ENCODE measurements at places on chromosomes 12 and 14.
A peak's percentile ranks its signal among the peaks of the same experiment; 100 is the strongest.

- no peak for DNase-seq
Observed at GRCh38 chr14:31568161-31568560, 7.0 kb downstream of the NUBPL start.

- DNase-seq, result no peak
Observed at GRCh38 chr12:33486058-33486457, 46.4 kb upstream of the SYT10 start.

DNA sequence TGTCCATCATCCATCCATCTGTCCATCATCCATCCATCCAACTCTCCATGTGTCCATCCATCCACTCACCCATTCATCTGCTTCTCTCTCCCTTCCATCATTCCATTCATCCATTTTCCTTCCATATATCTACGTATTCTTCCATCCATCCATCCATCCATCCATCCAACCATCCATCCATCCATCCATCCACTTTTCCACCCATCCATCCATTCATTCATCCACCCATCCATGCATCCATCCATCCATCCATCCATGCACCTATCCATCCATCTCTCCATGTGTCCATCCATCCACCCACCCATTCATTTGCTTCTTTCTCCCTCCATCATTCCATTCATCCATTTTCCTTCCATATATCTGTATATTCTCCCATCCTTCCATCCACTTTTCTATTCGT, 214.0 kb upstream of the RTL1 start:
- DNase-seq, result no peak

GRCh38 chr14:93911975-93912615, 15.0 kb upstream of the FAM181A start:
- DNase-seq, result no peak

GRCh38 chr14:36057452-36058116, 118.9 kb downstream of the PTCSC3 start:
- DNase-seq, result no peak

- DNase-seq, result no peak
Observed at GRCh38 chr12:9951026-9951675, 19.0 kb upstream of the CLEC2A start.

- DNase-seq, result no peak
Observed at GRCh38 chr12:24360907-24361306, 411.4 kb upstream of the SOX5 start.

DNA sequence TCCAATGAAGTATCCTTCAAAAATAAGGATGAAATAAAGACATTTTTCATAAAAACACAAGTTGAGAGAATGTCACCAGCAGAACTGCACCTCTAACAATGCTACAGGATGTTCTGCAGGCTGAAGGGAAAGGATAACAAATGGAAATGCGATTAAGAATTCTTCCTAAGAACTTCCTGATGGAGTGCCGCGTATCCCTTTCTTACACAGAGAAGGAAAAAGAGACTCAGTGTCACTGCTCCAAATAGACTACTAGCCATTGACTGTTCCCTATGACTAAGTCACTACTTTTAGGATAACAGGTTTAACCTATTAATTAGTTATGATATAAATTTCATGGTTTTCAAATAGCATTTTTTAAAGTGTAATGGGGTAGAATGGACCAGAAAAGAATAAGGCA, 3.2 kb downstream of the ANO2 start:
- no peak for DNase-seq

DNA sequence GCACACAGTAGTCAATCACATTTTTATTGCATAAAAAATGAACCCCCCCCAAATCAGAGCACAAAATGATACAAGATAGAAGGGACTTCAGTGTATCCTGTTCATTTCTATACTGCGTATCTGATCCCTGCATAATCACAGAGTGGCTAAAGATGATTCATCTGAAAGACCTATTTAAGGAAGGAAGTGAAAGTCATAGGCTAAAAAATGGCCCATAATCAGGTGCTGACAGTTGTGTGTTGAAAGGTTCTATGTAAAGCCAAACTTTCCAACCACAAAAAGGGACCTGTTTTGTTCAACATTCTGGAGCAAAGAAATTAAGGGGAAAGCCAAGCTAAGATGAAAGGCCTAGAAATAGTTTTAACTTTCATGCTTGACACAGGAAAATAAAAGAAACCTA, 147.8 kb upstream of the ATP2B1 start:
- DNase-seq, result no peak

DNA sequence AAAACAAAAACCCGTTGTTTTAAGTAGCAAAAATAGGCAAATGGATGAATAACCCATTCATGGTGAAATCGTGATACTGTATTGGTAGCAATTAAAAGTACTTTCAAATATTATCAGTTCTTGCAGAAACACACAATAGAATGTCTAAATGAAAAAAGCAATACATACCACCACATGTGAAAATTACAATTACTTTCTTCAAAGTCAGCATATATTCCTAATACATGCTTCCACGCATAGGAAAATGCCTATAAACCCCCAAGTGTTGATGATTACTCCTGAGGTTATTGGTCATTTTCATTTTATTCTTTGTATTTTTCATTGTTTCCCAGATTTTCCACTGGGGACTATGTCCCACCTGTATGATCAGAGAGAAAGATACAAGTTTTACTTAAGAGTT, 15.2 kb downstream of the DDX55 start:
- no peak for DNase-seq

DNA sequence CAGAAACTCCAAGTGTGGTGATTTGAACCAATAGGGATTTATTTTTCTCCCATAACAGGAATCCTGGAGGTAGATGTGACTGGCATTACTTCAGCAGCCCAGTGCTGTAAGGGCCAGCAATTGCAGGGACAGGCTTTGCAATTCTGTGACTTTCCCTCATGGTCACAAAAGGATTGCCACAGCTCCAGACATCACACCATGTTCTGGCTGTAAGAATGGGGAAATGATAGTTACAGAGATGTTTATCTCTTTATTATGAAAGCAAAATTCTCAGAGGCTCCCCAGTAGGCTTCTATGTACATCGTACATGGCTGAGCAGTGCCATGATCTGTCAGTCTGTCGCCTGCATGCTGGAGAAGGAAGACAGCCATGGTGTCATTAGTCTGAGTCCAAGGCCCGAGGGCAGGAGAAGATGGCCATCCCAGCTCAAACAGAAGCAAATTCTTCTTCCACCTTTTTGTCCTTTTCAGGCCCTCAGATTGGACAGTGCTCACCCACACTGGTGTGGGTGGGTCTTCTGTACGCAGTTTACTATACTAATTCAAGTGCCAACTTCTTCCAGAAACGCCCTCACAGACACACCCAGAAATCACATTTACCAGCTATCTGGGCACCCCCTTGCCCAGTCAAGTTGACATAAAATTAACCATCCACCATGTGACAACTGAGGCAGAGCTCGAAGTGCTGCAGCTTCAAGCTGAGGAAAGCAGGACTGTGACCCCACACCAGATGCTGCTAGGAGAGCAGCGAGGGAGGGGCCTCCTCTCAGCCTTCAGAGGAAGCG, 17.2 kb downstream of the ZBTB42 start:
- DNase-seq, result no peak

DNA sequence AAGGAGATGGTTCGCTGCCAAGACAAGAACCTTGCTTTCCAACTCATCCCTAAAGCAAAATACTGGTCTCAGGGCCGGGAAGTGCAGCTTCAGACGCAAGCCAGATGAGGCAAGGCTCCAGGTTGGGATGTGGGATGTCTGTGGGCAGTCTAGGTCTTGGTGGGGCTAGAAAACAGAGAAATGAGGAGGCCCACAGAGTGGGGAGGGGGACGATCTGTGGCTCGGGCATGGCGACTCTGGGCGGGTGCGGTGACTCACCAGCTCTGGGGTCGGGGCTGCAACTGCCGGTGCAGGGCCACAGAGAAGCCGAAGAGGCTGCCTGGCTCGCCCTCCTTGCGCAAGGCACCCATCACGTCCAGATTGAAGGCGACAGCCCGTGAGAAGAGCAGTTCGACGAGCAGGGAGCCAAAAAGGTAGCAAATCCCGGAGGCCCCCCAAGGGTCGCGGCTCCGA, 459 bp downstream of the ITGA7 start:
- DNase-seq, result peak; percentile 46

DNA sequence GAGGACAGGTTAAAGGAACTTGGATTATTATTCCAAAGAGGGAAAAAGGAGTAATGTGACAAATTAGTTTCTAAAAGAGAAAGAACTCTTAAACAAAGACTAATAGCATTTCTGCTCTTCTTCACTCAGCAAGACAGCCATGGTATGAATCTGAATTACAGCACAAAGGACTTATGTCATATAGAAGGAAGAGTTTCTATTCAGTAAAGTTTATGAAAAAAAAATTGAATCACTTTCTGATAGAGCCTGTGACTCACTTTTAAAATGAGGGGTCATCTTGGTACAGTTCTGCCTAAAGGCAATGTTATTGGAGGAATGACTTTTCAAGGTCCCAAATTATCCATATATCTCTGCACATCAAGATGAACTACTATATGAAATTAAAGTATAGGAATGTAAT, 101.7 kb downstream of the DUSP6 start:
- no peak for DNase-seq

DNA sequence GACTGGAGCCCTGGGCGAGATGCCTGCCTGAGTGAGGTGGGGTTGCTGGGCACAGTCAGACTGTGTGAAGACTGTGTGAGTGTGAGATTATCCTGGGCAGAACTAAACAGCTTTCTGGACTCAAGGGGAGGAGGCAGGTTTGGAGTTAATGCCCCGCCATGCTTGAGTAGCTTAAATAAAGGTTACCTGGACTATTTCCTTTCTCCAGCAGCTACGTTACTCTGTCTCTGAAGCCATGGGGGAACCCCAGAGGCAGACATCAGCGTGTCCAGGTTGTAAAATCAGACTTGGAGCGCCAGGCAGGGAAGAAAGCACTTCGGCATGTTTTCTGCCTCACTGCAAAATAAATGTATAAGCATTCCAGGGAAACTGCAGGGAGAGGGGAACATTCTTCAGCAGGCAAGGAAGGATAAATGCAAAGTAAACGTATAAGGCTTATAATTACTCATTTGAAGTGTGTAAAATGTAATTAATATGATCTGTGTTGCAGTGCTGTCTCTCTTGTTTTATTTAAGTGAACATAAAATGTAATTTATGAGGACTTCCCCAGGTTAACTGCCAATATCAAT, 129.7 kb downstream of the CHST11 start:
- no peak for DNase-seq

DNA sequence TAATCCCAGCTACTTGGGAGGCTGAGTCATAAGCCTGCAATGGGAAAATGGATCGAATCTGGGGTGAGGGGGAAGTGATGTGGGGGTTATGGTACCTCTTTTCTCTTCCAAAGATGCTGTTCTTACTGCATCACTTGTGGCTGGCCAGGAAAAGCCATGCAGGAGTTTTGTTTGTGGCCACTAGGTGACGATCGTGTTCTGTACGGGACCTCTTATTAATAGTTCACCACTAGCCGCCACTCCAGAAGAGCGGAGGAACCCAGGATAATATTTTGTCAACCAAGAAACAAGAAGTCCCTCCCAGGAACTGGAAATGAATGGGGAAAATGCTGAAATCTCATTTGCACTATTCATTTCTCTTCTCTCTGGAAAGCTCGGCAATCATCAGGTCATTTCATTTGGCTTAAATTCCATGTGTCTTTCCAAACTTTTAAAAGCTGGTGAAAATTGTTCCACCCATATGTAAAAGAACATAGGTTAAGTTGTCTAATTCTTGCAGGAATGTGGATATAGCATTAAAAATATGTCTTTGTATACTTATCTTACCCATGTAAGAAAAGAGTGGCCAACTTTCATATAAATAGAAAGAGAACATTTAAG, 8.9 kb downstream of the GPR65 start:
- peak; percentile 38 for DNase-seq

GRCh38 chr12:50185970-50186663, 18.9 kb upstream of the CERS5 start:
- no peak for DNase-seq

- DNase-seq, result no peak
Observed at GRCh38 chr14:100103250-100104005, 38.2 kb downstream of the EVL start.

GRCh38 chr14:76900682-76901081, 74.5 kb downstream of the LRRC74A start:
- no peak for DNase-seq

DNA sequence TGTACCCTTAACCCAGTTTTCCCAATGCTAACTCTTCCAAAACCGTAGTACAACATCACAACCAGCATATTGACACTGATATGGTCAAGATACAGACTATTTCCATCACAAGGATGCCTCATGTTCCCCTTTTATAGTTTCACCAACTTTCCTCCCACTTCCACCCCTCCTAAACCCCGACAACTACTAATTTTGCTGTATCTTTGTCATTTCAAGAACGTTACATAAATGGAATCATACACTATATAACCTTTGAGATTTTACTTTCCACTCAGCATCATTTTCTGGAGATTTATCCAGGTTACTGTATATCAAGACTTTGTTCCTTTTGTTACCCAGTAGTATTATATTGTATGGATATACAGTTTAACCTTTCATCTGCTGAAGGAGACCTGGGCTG, 88.9 kb downstream of the MED13L start:
- no peak for DNase-seq

DNA sequence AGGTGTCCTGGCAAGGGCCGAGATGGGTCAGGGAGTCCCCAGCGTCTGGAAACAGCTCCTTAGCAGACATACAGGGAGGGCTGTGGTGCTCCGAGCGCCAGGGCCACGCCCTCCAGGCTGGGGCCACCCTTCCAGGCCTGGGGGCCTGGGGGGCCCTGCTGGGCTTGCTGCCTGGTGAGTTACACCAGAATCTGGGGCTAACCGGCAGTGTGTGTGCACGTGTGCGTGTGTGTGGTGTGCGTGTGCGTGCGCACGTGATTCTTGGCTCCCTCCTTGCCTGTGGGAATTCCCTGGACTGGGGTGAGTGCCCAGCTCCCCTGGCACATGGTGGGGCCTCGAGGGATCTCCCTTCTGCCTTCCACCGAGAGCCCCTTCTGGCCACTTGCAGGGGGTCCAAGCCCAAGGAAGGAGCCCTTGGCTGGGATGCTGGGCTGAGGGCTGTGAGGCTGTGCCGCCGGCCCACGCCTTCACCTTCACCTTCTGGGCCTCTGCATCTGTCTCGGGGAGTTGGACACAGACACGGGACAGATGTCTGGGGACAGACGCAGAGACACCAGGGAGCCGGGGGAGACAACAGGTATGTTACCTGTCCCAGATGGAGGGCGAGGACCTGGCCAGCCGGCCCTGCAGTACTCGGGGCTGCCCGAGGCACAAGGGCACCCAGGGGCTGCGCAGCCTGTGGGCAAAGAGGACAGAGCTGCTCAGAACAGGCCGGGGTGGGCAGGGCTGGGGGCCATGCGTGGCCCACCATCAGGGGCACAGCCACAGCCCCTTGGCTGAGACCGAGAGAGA, 37.2 kb downstream of the BEGAIN start:
- DNase-seq, result no peak

All from anterior cingulate cortex (tissue), 58 donors.